Adipocyte (in vitro differentiated cells): ENCODE measurements at places on chromosomes 5 and 9.

- DNase-seq: no peak
These were observed 25.9 kb upstream of the CACNA1B start for GRCh38 chr9:137851516-137852267.

DNA sequence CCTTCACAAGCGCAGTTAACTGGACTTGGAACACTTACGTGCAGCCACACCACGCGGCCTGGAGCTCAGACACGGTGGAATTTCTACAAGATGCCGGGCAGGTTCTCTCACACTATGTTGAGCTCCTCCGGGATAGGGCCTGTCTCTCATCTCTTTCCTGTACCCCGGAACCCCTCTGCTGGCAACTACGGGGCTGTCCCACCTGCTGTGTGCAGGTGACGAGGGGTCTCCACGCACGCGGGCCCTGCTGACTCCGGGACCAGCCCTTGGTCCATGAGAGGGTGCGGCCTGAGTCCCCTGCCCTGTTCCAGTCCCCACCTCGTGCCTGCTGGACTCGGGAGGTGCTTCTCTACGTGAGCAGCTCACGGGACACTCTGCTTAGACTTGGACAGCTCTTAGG is 40.1 kb downstream of the SLC6A3 start:
- DNase-seq: no peak

DNA sequence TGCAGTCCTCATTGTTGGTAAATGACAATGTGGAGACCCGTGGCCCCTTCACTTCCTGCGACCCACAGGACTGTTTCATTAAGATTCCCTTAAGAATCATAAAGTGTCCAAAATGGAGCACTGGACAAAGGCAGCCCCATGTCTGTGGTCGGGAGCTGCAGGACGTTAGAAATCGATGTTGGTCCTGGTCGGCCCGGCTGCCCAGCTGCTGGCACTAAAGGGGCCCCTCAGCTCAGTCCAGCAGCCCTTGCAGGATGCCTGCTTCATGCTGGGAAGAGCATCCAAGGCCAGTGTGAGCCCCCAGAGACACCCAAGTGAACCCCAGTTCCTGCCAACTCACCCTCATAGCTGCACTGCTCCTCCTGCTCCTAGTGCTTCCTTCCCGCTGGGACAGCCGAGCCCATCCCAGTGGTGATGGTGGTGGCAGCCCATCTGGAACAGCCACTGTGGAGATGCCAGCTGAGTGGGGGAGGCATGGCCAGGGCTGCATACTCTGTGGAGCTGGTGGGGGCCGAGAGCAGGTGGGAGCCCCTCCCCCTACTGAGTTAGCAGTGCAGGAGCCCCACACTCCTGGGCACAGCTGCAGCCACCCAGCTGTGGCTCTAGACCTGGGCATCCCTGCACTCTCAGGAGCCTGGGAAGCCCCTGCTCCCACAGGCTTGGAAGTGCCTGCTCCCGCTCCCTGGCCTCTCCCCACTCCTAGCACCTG is 168.0 kb upstream of the IRX2 start:
- DNase-seq: no peak

DNA sequence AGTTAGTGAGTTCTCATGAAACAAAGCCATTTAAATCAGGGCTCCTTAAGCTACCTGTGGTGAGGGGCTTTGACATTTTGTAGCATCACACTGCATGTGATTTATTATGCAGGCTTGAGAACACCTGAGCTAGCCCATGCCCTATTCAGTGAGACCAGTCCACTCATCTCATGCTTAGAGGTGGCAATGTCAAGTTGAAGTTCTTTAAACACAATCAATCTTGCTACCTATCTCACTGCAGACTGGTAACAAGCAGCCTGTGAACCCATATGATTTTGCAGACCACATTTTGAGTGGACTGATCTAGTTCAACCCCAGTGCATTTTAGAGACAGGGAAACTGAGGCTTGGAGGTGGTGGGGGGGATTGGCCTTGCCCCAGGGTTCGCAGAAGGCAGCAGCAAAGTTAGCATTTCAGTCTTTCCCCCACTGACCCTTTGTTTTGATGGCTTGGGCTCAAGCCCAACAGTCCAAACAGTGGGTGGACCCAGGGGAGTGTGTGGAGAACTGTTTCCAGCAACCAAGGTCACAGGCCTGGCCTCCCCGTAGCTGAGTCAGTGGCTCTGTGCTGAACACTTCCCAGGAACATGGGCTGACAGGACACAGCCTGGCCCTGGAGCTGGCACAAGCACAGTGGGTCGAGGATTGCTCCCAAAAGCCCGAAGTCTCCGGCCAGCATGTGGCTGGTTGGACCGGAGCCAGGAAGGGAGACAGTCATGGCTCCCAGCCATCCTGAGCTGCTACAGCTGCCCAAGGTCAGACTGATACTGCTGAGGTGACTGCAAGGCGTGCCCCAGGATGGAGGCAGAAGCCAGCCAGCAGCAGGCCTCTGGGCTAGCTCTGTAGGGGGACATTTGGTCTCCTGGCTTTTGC is 95.3 kb downstream of the RGS3 start:
- DNase-seq: peak; percentile 69

GRCh38 chr9:109537288-109537687 is 39.2 kb upstream of the PTPN3 start:
- DNase-seq: no peak
